A172 (cell line): ENCODE measurements at places on chromosomes 16 and 17. TPM values are rescaled to one million over a fixed set of nuclear protein-coding genes. Genes with fewer than 3 reads are reported as not detected.
A peak's percentile ranks its signal among the peaks of the same experiment; 100 is the strongest.

Gene CCL2
- total RNA-seq, result 26.2 and 27.3 TPM in 2 replicates

DNA sequence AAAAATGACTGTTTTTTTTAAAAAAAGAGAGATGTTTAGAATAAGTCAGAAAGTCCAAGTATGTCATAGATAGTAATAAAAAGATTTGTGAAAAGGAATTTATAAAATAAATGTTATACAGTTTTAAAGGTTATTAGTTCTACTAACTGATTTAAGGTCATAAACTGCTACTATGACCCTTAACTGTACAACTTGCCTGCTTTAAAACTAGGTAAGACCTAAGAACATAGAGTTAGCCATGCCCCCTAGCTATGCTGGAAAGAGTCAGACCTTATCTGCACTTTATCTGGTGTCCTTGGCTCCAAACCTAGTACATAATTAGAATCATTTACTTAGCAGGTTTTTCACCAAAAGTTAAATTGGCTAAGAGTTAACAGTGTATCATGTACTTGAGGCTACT lies 23.5 kb upstream of the SLC6A2 start:
- no peak for DNase-seq

DNA sequence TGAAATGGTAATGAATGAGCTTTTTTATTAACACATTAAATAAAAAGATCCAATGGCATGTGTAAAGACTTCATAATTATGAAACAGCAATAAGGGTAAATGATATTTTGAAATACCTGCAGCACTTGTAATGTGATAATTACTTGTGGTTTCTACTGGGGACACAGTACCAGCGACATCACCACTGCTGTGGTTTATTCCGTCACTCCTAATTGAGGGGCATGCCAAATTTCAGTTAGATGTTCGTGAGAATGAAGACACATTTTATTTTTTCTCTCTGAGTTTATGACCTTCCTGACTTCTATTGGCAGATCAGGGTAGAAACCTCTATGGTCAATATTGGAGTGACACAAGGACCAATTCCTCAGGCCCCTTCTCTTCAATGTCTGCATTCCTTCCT lies 131.9 kb upstream of the XYLT1 start:
- DNase-seq, result no peak

Gene KRTAP4-6
- not detected in 2 replicates for total RNA-seq

DNA sequence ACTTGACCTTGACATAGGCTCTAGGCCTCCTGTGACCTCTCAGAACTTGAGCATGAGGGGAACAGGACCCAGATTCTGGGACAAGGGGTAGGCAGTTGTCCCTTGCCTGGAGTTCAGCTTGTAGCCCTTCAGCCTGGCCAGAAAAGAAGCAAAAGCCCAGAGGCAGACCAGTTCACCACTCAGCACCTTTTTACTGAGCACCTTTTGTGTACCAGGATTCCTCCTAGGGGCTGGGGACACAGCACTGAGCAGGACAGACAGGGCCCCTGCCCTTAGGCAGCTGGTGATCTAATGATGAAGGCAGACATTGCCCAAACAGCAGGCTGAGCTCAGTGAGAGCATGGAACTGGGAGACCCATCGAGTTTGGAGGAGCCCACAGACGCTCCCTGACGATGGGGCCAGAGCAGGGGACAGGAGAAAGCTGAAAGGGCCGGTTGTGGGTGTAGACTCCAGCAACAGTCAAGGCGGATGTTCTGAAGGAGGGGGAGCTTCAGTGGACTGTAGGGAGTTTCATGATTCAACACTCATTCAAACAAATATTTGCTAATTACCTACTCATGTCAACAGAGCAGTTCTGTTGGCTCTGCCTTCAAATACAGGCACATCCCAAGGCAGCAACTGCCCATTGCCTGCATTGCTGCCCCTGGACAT lies 32.0 kb downstream of the SBK1 start:
- no peak for DNase-seq

GRCh38 chr16:85072076-85072860 lies 40.0 kb downstream of the CIBAR2 start:
- no peak for DNase-seq

DNA sequence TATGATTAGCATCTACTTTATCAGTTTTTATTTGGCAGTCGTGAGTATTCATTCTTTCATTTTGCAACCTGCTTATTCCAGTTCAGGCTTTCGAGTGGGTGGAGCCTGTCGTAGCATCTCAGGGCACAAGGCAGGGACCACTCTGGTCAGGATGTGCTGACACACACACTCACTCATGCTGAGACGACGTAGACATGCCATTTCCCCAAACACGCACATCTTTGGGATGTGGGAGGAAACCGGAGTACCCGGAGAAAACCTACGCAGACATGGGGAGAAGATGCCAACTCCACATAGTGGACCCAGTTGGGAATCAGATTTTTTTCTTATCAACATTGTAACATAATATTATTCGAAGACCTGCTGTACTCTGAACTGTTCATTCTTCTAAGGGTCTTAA lies 756.5 kb upstream of the RBFOX1 start:
- no peak for DNase-seq

Gene ITGA3
- total RNA-seq, result 839 and 951 TPM in 2 replicates

DNA sequence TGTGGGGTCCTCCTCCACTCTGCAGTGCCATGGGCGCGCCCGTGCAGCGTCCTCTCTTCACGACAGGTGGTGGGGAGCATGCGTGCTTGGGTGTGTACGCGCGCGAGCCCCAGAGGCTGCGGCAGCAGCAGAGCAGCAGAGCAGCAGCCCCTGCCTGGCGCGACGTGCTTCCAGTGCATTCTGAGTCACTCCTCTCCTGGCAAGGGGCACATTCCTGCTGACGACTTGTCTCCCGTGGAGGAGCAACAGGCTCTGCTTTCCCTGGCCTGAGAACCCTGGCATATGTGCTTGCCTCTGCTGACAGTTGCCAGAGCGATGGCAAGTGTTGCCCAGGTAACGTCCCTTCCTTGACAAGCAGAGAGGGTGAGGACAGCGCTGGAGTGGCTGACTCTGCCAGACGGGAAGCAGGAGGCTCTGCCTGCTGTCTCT lies 133.8 kb upstream of the PLCG2 start:
- DNase-seq, result peak; percentile 95

- no peak for DNase-seq
Observed at GRCh38 chr17:74607221-74607620, 15.1 kb upstream of the CD300LD start.

Gene SCGB1C2
- not detected in 2 replicates for total RNA-seq

GRCh38 chr17:33949100-33949499 lies 306.0 kb upstream of the CCL2 start:
- no peak for DNase-seq

Gene KRTAP9-4
- not detected in 2 replicates for total RNA-seq

Gene TRIM37
- total RNA-seq, result 63.4 and 68.8 TPM in 2 replicates

Gene KRTAP1-5
- not detected in 2 replicates for total RNA-seq

Gene G6PC1
- not detected in 2 replicates for total RNA-seq

Gene CACNG3
- total RNA-seq, result not detected in 2 replicates

Gene KRTAP9-8
- total RNA-seq, result not detected in 2 replicates

Gene PRSS22
- not detected in 2 replicates for total RNA-seq

DNA sequence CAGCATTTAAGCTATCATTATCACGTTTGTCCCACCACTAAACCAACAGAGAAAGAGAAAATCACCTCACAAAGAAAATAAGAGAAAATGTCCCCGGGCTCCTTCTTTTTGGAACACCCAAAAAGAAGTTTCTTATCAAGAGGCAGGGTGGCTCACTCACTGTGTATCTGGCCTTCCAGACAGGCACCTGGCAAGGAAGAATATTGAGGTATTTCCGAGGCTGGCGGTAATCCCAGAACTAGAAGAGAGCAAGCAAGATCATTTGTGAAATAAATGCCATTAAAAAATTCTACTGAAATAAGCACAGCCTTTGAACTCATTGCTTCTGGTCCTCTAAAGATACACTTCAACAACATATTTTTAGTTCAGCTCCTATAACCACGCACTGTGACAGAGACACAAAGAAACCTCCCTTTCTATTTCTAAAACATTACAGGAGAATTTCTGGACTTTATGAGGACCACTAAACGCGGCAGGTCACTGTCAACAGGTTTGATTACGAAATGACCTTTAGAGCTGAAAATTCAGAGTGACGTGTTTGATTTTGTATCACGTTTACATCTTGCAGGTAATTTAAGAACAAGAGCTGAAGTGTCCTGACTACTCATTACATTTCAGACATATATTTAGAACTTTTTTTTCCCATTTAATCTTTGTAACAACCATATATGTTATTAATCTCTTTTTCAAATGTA lies 61.0 kb downstream of the WDR59 start:
- DNase-seq, result no peak

Gene GNAO1
- not detected in 2 replicates for total RNA-seq

DNA sequence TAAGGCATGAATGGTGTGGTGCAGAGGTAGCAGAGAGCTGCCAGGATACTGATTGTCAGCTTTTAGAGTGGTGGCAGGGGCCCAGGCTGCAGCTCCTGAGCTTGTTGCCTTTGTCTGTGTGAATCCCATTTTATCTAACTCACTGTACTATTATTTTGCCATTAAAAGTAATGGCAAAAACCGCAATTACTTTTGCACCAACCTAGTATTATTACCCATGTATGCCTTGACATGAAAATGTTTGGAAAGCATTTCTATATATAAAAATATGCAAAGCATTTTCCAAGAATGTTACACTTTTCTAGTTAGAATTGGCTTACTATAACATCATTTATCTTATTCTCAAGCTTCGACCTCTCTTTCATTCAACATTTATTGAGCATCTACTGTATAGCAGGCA lies 308.1 kb upstream of the MYOCD start:
- DNase-seq, result no peak

GRCh38 chr16:56675685-56676210 lies 6.1 kb downstream of the MT1H start:
- DNase-seq, result no peak

GRCh38 chr17:60390925-60391470 lies 935 bp downstream of the USP32 start:
- DNase-seq, result peak; percentile 53

DNA sequence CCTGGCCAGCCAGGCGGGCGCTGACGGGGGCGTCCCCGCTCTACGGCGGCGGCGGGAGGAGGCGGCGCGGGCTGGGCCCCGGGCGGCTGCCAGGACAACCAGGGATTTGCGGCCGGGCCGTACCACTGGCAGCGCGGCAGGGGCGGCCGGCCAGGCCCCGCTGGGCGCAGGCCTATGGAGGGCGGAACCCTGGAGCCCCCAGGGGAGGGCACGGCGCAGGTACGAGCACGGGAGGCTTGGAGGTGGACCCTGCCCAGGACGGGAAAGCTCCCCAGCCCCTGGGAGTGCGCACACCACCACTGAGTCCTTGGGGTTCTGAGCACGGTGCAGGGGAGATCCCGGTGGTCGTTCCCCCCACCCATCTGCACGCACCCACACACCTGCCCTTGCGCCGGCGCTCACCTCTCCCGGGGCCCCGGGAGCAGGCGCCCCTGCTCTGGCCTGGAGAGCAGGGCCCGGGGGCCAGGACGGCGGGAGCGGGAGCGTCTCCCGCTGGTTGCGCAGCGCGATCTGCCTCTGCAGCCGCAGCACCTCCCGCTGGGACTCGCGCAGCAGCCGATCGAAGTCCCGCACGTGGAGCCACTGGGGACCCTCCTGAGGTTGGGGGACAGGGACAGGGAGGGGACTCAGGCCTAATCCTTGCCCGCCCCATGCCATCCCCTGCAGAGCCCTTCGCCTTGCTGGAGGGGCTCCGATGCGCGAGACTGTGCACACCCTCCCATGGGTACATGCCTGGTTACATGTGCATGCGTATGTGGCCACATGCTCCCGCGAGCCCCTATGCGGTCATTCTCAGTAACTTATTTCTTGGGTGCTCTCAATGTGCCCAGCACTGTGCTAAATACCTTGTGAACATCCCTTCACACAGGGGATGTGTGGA lies 3.9 kb downstream of the TSPOAP1 start:
- no peak for DNase-seq

Gene NPIPB9
- total RNA-seq, result 0.83 TPM in 1 of 2 replicates, not detected in the other

DNA sequence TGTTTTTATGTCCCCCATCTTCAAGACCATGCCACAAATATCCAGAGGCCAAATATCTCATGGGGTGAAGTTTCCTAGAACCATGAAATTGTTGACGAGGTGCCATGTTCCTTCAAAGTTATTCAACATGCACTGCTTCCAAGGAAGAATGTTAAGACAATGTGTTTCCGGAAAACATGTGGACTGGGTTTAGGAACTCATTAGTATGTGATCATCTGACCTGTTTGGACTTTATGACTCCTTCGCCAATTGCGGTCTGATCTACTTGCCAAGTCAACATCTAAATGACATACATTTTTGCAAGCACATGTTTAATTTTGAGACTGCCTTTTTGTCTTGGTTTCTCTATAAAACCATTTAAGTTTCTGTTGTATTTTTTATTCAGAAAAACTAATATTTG lies 234.8 kb downstream of the MAF start:
- DNase-seq, result no peak

DNA sequence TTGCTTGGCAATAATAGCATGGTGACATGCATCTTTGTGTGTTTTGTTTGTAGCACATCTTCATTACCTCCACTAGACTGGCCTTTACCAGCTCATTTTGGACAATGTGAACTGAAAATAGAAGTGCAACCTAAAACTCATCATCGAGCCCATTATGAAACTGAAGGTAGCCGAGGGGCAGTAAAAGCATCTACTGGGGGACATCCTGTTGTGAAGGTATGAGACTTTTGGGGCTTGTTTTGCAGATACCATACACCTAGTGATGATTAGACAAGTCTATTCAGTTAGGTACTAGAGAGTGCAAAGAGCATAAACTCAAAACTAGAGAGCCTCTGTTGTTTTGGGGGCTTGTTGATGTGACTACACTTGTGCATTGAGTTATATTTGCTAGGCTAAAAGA lies 41.2 kb downstream of the NFATC3 start:
- DNase-seq, result no peak

- DNase-seq, result no peak
Observed at GRCh38 chr16:83603723-83604570, 203.8 kb upstream of the HSBP1 start.

DNA sequence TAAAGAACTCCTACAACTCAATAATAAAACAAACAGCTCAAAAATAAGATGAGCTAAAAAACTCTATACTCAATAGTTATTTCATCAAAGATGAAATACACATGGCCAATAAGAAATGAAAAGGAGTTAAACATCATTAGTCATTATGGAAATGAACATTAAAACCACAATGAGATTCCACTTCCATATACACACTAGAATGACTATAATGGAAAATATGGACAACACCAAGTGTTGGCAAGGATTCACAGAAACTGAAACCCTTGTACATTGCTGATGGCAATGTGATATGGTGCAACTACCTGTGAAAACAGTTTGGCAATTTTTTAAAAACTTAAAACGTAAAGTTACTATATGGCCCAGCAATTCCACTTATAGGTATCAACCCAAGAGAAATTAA lies 91.4 kb downstream of the GRIN2A start:
- no peak for DNase-seq

DNA sequence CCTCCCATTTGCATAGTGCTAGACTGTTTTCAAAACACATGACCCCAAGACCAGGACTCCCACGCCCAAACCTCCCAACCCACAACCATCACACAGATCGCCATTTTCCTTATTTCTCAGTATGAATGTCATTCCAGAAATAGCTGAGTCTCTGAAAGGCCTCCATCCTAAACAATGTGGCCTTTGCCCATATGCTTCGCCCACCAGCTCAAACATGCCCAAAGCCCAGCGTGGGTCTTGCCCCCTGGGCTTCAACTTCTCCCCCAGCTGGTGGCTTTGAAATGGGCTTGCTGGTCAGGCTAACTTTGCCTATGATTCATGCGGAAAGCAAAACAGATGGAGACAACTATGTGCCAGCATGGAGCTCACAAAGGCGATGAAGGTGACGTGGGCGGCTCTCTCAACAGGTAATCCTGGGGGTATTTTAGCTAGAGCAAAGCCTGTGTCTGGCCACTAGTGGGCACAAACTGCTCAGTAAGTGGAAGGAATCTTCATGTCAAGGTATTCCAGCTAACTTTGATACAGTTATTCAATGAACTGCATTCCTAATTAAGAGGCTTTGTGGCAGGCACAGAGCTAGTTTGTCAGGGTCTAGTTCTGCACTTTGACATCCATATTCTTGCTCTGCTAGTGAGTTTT lies 17.1 kb downstream of the PMP22 start:
- no peak for DNase-seq

Gene C17orf67
- total RNA-seq, result 0.76 and 1.8 TPM in 2 replicates
